ENCODE measurements at places on chromosomes 11 and 22. TPM values are rescaled to one million over a fixed set of nuclear protein-coding genes. Genes with fewer than 3 reads are reported as not detected.

Gene KIAA1671
- 3.9 TPM for polyA plus RNA-seq

Gene PHETA2
- polyA plus RNA-seq: not detected

Gene MRGPRF
- polyA plus RNA-seq: not detected

Gene SUSD2
- not detected for polyA plus RNA-seq

Data from Purkinje cell (primary cell).